ENCODE measurements at places on chromosomes 7 and 10.

GRCh38 chr10:82027711-82028110 lies 152.7 kb downstream of the NRG3 start:
- no peak for DNase-seq

GRCh38 chr7:50274361-50274760 lies 30.2 kb upstream of the IKZF1 start:
- DNase-seq, result no peak

DNA sequence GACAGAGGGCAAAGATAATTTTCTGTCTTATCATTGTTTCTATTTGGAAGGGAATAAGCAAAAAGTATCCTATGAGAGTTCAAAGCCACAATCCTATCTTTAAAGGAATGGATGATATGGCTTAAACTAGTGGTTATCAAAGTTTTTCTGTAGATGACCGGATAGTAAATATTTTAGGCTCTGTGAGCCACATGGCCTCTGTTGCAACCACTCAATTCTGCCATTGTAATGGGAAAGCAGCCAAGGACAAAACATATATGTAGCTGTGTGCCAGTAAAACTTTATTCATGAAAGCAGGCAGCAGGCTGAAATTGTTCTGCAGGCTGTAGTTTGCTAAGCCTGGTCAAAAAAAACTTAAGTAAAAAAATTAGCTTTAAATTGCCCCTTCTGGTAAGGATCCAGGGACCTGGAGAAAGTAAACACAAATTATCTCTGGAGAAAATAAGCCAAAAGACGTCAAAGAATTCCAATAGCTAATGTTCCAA lies 73.3 kb downstream of the THSD7A start:
- DNase-seq, result peak; percentile 58

GRCh38 chr10:80416479-80417098 lies 8.2 kb downstream of the PRXL2A start:
- DNase-seq, result no peak

- no peak for DNase-seq
These were observed 111.2 kb downstream of the SEM1 start for GRCh38 chr7:96598421-96598820.

DNA sequence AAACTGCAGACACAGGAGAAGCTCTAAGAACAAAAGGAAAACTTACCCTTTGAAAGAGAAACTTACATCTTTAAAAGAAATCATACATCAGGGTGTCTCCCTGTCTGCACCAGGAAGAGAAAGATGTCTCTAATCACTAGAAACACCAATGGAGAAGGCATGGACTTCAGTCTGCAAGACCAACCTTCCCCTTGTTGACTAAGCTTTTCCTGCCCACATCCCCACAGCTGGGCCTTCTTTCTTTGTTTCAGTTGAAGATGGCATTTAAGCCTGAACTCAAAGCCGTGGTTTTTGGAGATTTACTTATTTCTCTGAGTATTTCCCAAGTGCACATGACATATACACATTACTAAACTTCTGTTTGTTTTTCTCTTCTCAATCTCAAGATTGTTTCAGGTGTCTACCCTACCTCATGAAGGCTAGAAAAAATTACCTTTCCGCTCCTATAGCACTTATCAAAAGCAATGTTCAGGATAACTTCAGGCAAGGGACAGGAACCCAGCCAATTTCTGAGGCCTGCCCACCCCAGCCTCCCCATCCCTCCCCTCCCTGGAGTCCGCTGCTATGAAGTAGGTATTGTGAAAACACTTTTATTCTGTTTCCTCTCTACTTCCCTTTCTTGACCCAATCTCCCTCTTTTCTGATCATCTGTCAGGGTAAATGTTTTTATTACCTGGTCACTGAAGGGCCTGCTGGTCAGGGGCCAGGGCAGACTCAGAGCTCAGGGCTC lies 2.8 kb upstream of the SLC29A3 start:
- no peak for DNase-seq
